Coronary artery (tissue), 2 donors: ENCODE measurements at places on chromosomes 1 and 21.

- DNase-seq: no peak
Measured at GRCh38 chr1:234541286-234541975, 62.5 kb upstream of the TARBP1 start.

DNA sequence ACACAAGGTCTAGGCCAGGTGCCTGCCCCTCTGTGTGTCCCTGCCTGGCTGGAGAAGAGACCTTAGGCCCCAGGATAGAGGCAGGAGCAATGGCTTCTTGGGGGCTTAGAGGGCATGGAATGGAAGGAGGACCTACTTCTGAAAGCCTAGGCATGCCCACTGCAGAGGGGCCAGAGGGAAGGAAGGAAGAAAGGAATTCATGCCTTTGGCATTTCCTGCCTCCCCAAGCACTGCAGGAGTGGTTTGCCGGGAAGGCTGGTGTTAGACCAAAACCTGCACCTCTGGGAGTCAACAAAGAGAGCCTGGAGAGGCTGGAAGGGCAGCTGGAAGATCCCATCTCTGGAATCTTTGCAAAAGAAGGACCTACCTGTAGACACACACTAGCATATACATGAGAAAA is 50.7 kb upstream of the KCNE2 start:
- no peak for DNase-seq

DNA sequence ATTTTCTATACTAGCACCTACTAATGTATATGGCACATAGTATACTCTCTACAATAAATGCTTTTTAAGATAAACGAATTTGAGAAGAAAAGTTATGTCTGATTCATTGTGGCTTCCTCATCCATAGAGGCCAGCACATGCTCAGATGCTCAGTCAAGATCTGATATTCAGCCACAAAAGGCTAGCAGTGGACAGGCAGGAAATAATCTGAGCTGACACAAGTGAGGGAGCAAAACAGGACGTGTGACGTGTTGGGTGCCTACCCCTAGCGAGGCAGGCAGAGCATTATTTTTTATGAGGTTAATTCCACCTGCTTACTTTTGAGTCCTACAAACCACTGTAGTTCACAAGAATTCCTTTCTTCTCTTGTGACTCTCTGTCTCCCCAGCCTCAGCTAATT is 550.9 kb downstream of the SMYD3 start:
- DNase-seq: no peak

GRCh38 chr1:225945564-225945963 is 4.5 kb upstream of the LEFTY2 start:
- DNase-seq: no peak

DNA sequence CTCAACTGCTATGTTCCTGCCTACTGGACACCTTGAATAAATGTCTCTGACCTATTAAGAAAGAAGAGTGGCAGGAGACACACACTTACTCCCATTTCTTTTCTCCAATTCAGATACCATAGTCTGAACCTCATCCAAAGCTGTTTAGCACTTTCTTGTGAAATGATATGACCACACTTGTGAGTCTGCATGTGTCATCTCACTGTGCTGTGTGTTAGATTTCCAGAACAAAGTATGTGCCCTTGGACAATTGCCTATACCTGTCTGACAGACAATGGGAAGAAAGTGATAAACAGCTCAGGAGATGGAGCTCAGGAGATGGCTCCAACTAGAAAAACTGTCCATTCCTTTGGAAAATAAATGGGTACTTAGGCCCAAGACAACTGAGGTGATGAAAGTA is 48.4 kb downstream of the USP48 start:
- DNase-seq: no peak

GRCh38 chr21:32538147-32538792 is 47.1 kb downstream of the TCP10L start:
- no peak for DNase-seq

DNA sequence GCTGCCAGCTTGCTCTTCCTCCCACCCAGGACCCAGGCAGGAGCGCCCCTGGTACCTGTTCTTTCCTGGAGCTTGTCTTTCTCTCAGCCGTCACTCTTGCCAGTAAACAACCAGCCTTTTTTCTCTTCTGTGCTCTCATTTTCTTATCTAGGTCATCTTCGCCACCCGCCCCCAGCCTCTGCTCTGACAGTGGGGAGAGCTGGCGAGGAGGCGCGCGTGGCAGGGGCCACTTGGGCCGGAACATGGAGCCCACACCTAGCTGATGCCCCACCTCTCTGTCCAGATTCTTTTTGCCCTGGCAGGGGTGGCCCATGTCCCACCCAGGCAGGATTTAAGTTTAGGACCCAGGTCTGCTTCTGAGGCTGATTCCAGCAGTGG is 32.3 kb downstream of the PROK1 start:
- no peak for DNase-seq

- no peak for DNase-seq
Measured at GRCh38 chr21:45104560-45104959, 30.2 kb downstream of the ADARB1 start.

GRCh38 chr1:152029144-152029928 is 7.5 kb downstream of the S100A11 start:
- DNase-seq: no peak

GRCh38 chr1:181469829-181470228 is 13.5 kb upstream of the CACNA1E start:
- DNase-seq: no peak

- DNase-seq: no peak
Measured at GRCh38 chr1:28508435-28508754, 2.6 kb downstream of the RCC1 start.

DNA sequence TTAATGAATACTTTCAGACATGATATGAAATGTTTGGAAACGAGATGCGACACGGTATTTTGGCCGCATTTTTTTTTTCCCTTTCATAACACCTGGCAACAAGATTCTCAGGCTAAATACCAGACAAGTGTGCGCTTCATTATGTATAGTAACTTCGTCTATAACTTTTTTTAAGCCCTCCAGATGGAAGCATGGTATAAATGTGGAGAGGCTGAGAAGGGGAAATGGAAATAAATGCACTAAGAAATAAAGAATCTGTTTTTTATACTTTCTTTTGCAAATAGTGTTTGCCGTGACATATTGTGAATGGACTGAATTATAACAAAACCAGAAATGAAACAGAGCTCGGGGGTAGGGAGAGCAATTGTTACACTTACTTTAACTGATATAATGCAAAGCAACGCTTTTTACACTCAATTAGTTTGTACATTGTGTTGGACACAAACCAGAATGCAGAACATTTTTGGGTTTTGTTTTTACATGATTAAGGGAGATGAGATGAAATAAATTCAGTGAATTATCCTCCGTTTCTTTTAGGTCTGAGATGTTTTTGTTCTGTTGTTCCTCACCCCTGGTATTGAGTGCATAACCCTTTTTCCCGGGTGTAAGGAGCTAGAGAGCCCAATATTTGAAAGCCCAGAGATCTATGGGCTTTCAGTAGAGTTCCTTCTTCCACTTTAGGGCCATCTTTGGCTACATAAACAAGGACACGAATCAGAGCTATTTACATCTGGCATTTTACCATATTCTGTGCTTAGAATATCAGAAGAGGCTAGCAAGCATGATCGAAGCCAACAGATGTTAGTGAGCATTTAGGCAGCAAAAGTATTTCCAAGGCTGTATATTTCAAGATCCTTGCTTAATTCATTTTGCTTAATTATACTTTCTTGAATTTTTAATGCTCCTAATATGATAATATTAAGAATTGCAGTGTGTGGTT is 478.0 kb downstream of the CAMTA1 start:
- no peak for DNase-seq

- DNase-seq: no peak
Measured at GRCh38 chr1:62981434-62981833, 197.5 kb downstream of the ATG4C start.

DNA sequence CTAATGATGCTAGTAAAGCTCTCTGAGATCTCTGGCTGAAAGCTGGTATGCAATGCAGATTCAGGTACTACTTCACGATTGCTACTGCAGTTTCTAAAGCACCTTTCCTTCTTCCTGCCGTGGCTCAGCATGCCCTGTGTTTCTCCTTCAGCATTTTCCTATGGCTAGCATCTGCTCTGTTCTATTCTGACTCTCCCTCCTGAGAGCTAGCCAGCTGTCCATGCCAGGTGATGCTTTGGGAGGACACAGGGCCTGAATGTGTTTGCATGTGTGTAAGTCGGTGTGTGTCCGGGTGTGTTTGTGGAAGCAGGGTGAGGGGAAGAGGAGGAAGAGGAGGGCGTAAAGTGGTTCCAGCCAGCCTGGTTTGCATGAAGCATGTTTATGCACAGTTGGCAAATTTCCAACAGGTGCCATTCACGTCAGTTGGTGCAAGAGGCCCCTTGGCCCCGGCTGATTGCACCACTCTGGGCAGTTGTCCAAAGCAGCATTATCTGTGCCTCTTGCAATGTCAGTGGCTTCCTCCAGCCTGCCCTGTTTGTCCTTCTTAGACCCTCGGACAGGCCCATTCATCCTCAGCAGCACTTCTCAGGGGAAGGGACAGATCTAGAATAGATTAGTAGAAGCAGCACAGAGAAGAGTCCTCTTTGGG is 433.3 kb downstream of the DISC1 start:
- DNase-seq: no peak

- DNase-seq: no peak
Measured at GRCh38 chr1:205226868-205227583, 720 bp upstream of the TMCC2 start.

GRCh38 chr1:149883598-149884247 is 15.6 kb upstream of the BOLA1 start:
- no peak for DNase-seq

- DNase-seq: no peak
Measured at GRCh38 chr1:114173680-114174079, 20.0 kb upstream of the SYT6 start.

- DNase-seq: no peak
Measured at GRCh38 chr1:171501305-171502024, 16.1 kb downstream of the PRRC2C start.

GRCh38 chr1:96416111-96416595 is 305.4 kb upstream of the PTBP2 start:
- DNase-seq: peak; percentile 74

- no peak for DNase-seq
Measured at GRCh38 chr1:13536571-13536970, 22.8 kb upstream of the LRRC38 start.

GRCh38 chr1:203210988-203211387 is 18.5 kb downstream of the CHIT1 start:
- DNase-seq: no peak

DNA sequence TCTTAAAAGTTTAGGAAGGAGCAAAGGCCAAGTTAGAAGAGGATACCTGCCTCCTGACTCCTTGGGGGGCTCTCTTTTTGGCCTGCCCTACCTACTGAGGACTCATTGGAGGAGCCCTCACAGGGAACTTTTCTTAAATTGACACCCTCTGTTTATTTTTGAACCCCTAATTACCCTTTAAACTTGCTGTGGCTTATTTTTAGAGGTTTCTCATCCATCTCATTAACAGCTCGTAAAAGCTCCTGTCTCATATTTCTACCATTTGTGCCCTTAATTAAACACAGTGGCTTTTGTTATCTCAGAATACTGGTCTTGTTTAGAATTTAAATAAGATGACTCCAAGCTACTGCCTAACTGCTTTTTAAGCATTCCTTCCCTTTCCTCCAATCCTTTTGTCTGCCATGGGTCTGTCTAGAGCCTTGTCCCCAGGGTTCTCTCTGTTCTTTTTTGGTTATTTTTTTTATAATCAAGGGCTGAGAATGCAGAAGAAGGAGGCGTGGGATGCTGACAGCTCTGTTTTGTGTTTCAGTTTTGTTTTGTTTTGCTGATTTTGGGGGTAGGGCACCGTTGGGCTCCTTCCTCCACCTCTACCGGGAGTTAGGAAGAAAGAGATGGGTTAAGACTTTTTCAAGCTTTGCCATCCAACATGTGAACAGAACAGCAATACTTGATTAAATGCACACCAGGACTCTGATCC is 78.0 kb downstream of the SYT6 start:
- peak; percentile 5 for DNase-seq

DNA sequence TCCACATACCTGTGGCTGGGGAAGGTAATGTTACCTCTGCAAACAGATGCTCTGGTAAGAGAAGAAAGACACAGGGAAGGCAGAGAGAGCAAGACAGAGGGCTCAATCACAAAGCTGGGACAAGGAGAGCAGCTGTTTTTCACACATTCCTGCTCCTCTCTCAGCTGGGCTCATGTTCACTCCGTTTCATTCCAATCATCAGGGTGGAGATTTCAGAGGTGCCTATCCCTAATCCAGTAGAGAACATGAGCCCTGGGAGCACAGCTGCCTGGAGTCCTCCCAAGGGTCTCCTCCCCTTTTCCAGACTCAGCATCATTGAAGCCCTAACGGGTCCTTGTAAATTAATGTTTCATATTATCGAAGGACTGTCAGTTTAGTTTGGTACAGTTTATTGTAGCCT is 19.4 kb downstream of the GADD45A start:
- DNase-seq: no peak

- DNase-seq: no peak
Measured at GRCh38 chr1:79042117-79042516, 35.6 kb upstream of the ADGRL4 start.

DNA sequence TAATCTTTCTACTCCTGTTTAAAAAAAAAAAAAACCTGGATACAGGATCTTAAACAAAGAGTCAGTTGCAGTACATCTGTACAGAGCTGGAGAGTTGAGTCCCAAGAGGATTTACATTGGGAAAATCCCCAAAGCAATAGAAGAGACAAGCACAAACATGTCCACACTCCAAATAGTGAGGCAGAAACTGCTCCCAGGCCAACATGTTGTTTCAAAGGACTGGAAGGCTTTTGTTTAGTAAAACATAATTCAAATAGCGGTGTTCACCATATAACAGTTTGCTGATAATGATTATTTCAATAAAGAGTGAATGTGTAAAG is 425.4 kb downstream of the ADGRL2 start:
- DNase-seq: no peak

DNA sequence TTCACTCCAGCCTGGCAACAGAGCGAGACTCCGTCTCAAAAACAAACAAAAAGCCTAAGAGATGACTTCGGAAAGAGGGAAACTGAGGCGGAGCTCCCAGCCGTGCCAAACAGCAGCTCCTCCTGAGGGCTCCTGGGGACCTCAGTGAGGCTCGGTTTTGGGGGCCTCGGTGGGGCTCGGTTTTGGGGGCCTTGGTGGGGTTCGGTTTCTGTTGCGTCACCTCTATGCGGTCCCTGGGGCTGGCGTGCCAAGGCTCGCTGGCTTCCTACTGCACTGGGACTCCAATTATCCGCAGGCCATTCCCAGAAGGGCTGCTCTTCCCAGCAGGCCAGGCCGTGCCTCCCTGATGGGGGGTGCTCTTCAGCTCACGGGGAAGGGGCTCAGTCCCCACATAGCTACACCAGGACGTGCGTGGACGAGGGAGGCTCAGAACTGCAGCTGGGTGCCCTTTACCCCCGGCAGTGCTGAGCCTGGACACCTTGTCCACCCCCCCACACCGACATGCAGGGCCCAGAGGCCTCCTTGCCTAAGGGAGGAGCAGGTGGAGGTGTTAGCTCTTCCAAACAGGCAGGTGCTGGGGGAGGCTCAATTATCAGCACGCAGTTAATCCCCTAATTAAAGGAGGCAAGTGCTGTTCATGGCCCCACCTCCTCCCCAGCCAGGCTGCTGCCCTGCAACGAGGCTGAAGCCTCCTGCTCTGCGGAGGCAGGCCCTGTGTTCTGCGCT is 5.1 kb upstream of the C1orf159 start:
- DNase-seq: no peak

DNA sequence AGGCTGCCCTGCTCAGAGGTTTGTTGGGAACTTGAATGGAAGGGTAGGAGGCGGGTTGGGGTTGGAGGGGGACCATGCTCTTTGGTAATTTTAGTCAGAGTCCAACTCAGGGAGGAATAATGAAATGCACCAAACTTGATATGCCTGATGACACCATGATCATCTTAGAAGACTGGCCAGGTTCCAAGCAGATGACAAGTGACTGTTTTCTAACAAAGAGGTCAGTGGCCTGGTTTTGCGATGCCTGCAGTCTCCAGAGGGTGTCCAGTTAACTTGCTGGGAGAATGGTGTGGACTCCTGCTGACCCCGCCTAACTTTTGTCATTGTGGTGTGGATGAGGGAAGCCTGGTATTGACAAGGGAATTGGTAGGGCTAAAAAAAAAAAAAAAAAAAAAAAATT is 12.4 kb downstream of the VANGL1 start:
- no peak for DNase-seq
